ENCODE measurements at places on chromosomes 4 and X.

- DNase-seq: no peak
Observed at GRCh38 chr4:122456231-122457116, at the start of gene IL2. TSS of gene IL2 (minus strand) at chr4:122456725. CDS start at chr4:122456440, 285 bp downstream.

DNA sequence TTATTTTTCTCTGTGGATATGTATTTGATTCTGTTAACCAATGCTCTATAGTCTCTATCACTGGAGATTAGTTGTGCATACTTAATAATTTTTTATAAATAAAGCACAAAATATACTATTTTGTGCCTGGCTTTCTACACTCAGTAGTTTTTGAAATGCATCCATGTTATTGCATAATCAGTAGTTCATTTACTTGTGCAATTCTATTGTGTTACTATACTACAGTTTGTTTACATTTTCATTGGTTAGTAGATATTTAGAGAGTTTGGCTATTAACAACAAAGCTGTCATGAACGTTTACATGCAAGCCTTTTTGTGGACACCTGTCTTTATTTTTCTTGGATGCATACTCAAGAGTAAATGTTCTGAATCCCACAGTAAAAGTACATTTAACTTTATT is 265.0 kb upstream of the FAT4 start:
- no peak for DNase-seq

DNA sequence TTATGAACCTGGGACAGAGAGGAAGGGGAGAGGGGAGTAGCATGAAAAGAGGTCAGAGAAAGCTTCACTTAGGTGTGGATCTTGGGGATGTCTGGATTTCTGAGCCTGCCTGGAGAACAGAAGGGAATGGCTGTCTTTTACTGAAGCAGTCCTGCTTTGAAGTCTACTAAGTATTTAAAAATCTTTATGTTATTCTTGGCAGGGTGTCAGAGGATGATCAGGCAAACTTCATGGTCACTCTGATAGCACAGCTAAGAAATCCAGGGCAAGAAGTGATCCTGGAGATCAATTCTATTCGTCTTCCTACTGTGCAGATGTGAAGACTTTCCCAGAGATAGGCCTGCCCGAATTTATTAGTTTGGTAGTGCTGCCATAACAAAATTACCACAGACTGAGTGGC is 464.4 kb upstream of the BOD1L1 start:
- DNase-seq: no peak

DNA sequence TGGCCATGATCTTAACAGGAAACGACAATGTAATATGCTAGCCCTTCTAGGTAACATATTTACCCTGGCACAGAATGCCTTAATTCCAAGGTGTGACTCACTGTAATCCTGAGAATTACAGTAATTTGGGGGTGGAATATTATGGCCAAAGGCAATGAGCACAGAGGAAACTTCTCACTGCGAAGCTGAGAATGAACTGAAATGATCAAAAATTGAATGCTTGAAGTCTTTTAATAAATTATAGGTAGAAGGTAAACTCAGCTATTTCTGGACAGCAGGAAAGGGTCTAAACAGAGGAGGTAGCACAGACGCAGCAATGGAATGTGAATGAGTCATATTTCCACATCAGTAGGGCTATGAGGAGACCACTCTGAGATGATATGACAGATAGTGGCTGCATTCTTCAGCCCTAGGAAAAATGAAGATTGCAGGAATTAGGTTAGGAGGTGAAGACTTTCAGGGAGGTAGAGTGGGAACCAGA is 312.6 kb downstream of the PACRGL start:
- no peak for DNase-seq

- no peak for DNase-seq
Observed at GRCh38 chr4:77669946-77670590, 64.4 kb downstream of the CXCL13 start.

GRCh38 chrX:66833426-66833825 is 194.5 kb upstream of the EDA2R start:
- no peak for DNase-seq

DNA sequence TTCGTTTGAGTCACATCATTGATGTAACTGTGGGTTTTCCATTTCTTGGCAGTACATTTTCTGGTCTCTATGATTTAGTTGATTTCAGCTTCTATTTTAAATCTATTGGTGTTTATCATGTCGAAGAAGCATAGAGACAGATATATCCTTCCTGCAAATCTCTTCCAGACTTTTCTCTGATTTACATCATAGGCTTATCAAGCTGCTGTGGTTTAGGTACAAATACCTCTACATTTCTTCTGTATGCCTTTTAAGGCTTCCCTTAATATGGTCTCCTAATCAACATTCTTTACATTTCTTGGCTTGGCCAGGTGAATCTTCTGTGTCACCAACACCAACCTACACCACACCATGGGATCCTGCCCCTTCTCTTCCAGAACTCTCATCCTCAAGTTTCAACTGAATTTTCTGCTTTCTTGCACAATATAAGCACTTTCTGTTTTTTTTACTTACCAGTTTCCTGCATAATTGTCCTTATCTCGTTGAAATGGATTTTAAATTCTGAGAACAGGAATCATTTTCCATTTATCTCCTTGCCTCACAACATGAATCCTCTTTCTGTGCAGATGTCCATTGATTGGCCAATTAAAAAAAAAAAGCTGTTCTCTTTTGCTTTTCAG is 626.9 kb downstream of the ANKRD50 start:
- no peak for DNase-seq

GRCh38 chr4:143254491-143255226 is 69.9 kb downstream of the USP38 start:
- no peak for DNase-seq

GRCh38 chr4:131337936-131338335 is 1811.2 kb upstream of the PCDH10 start:
- DNase-seq: no peak

- peak; percentile 86 for DNase-seq
Observed at GRCh38 chr4:143381189-143382118, 44.8 kb downstream of the GAB1 start.

DNA sequence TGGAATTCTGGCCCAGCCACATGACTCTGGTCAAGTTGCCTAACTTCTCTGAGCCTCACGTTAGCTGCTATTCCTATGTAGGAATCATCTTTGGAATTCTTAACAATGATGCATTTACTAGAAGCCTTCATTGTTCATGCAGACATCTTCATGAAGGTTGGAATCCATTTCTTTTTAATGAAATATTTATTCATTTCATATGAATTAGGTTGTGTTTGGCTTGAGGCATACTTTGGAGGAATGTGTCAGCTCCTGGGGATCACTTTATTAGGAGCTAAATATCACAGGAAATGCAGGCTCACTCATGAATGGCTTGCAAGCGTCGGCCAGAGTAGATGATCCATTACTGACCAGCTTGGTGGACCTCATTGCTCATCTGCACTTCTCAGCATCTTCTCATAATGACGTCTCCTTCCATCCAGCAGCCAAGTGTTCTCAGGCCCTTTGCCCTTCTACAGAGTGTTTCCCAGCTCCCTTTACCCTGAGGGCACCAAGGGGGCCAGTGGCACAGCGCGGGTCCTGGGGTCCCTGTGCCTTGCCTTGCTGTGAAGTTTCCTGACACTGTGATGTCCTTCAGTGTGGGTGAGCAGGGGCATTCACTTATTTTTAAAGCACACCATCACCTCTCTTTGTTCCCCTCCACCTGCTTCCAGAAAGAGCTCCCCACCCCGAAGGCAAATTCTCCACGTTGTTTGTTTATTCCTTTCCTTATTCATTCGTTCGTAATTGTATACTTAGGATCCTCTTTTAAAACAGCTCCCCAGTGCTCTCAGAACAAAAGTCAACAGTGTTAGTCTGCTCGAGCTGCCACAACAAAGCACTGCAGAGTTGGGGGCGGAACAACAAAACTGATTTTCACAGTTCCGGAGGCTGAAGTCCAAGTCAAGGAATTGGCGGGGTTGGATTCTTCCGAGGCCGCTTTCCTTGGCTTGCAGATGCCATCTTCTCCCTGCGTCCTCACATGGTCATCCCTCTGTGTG is 106.8 kb downstream of the STK32B start:
- no peak for DNase-seq

DNA sequence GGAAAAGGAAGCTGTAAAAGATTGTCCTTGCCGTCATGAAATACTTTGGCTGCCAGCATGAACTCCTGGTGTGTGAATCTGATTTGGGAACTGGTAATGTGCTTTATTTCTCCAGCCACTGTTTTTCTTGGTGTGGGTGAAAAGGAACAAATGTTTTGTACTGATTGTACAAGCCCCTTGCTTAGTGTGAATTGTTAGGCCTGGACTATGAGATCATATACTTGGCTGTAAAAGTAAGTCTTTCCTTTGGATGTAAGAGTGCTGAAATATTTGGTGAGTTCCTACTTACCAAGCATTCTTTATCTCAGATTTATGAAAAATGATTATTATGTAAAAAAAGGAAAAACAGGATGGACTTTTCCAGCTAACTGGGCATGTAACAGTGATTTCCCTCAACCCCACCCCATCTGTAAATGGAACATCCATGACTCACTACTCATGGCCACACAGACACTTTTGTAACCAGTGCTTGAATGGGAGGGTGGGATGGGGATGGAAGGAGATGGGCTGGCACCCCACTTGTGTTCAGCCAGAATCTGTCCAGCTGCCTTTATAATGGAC is 6.3 kb downstream of the FNIP2 start:
- DNase-seq: no peak

GRCh38 chr4:5845035-5845905 is 47.6 kb downstream of the CRMP1 start:
- DNase-seq: no peak

GRCh38 chr4:81494031-81494431 is 22.3 kb upstream of the RASGEF1B start:
- DNase-seq: no peak

DNA sequence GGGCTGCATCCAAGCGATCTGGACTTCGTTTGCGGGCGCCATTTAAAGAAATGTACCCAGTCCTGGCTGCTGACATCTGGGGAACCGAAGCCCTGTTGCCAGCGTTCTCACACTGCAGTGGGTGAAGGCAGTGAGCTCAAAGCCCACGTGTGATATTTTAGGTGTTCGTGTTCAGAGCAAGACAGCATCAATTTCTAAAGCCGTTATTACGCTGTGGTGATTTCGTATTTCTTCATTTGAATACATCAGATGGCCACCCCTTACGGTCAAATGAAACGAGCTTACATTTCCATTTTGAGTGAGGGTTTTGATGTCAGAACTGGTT is 376 bp upstream of the C4orf36 start:
- DNase-seq: no peak

DNA sequence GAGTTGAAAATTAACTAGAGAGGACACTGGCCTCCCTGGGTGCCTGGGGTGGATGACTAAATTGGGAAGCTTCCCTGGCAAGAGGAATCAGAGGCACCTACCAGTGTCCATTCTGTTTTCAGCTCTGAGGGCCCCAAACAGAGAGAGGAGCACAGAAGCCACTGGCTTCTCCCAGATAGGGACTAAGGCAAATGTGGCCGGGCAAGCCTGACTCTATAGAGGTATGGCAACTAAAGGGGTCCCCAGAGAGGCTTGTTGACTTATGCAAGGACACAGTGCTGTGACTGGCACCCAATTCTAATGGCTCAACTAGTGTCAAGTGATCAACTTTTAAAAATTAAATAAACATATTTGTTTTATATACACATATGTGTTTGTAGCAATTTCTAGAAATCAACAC is 17.2 kb downstream of the TRPC3 start:
- no peak for DNase-seq

GRCh38 chrX:40213092-40213491 is 115.3 kb upstream of the BCOR start:
- no peak for DNase-seq

GRCh38 chr4:82528074-82528473 is 33.7 kb downstream of the TMEM150C start:
- DNase-seq: no peak

DNA sequence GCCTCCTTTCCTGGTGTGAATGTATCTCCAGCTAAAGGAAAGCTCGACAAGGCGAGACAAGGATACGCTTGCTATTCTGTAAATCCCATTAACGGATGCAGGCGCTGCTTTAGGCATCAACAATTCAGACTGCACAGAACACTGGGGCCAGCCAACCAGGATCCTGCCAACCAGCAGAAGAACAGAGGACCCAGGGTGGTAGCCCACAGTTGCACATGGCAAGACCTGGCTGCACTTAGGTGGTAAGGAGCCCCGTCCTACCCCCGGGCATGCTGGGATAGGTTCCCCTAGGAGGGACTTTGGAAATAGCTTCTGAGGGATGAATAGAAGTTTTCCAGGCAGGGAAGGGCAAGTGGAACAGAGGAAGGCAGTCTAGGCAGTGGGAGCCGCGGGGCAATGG is 20.7 kb downstream of the PSAPL1 start:
- no peak for DNase-seq

- no peak for DNase-seq
Observed at GRCh38 chr4:2428496-2429213, 9.9 kb downstream of the CFAP99 start.

DNA sequence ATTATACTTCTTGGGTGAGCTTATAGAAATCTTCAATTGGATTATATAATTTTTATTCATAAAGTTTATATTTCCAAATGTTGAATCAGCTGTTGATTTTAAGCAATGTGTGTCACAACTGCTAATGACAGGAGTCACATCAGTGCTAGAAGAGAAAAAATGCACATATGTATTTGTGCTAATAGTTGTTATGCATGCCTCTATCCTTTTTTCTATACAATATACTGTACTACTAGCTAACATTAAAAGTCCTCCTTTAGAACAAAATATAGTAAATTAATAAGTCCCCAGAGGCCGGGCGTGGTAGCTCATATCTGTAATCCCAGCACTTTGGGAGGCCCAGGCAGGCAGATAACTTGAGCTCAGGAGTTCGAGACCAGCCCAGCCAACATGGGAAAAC is 23.7 kb upstream of the HNRNPD start:
- DNase-seq: no peak

DNA sequence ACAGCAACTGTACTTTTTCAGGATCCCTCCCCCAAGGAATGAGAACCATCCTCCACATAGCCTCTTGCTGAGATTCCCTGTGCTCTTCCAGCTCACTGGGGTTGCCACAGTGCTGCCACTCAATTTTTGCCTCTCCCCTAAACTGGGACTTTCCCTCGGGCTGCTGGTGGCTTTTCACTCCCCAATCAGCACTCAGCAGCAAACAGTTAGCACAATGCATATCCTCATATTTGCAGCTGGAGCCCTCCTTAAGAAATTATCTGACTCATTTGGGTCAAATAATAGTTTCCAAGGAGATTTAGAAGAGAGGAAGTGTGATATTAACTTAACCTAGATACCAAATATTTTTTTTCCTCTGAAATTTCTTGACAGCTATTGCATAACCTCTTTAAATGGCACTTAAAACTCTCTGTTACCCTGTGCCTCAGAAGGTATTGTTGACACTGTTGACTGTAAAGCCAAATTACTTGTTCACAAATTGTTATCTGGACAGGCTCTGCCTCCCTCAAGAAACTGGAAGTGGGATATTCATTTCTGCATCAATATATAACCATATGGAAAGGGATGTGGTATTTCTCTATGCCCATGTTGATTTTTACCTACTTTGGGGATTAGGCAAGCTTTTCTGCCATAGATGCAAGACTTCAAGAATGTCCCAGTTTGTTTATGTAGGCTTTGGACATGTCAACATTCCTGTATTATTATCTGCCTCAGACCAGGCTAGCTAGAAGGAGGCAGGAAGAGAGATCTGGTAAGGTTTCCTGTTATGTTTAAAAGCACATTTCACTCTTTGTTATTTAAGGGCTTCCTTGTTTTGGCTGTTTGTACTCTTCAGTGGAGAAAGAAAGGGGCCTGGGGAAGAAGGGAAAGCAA is 58.0 kb downstream of the SEPTIN11 start:
- DNase-seq: no peak

Measured in ovary (tissue), 10 donors.